ENCODE measurements at places on chromosomes 7 and 10. TPM values are rescaled to one million over a fixed set of nuclear protein-coding genes. Genes with fewer than 3 reads are reported as not detected.
A peak's percentile ranks its signal among the peaks of the same experiment; 100 is the strongest.

DNA sequence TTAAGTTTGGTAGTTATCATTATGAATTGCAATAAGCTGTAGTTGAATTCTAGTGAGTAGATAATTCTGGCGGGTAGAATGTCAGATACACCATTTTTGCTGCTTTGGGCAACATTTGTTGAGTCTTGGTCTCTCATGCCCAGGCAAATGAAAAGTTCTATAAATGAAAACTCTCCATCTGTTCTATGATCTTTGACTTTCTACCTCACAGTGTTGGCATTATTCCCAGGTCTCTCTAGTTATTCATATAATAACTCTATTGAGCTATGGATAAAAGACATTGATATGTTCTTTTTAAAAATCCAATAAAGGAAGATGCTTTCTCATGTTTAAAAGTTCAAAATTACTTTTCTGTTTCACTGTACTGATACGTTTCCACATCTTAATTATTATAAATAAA is 415.3 kb upstream of the SEMA3D start:
- no peak for DNase-seq

- DNase-seq, result peak; percentile 73
Observed at GRCh38 chr10:118720685-118721538, 33.9 kb downstream of the CACUL1 start.

GRCh38 chr7:19378345-19378714 is 233.1 kb upstream of the FERD3L start:
- DNase-seq, result no peak

DNA sequence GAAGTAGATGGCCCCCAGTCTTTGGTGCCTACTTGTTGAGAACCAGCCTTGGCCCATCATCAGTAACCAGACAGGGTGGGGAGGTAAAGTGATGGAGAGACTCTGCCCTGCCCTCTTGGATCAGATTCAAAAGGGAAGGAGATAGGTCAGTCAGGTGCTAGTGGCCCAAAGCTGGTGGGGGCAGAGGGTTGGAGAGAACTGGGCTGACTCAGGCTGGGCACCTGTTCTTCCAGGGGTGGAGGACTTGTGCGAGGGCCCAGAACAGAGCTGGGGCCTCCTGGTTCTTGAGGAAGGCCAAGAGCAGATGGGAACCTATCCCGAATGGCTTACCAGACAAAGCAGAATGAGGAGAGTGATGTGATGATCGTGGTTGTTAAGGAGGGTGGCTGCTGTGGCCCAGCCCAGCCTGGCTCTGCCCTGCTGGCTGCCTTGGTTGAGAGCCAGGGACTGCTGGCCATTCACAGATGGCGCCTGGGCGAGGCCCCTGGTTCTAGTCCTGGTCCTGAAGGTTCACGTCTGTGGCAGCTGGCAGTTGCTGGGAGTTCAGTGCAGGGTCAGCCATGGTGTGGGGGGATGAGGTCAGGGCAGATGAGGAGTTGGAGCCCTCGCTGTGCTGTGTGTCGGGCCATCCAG is 36.6 kb downstream of the PALD1 start:
- no peak for DNase-seq

- no peak for DNase-seq
Observed at GRCh38 chr7:139490130-139490529, 6.7 kb upstream of the KLRG2 start.

Gene SLC26A4
- total RNA-seq, result 0.76 TPM

DNA sequence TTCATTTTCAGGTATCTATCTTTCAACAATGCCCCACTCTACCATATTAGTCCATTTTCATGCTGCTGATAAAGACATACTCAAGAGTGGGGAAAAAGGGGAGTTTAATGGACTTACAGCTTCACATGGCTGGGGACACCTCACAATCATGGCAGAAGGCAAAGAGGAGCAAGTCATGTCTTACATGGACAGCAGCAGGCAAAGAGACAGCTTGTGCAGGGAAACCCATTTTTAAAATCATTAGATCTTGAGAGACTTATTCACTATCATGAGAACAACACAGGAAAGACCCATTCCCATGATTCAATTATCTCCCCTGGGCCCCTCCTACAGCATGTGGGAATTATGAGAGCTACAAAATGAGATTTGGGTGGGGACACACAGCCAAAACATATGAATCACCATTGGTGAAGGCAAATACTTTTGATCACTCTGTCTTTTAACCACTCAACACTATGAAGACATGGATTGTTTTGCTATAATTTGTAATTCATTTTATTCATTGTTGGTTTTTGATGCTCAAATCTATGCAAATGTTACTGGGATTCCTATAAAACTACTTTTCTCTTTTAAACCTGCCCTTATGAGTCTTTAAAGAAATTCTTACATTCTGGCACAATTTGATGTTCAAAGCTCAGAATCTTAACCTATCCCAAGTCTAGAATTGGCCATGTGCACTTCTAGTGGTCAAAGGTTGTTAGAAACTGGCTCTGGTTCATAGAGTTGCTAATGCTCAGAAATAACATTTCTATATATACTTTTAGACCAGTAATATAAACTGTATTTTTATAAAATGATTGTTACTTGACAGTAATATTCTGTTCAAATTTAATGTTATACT is 15.3 kb downstream of the AKR1C4 start:
- DNase-seq, result no peak

GRCh38 chr10:103114876-103115275 is 78.2 kb downstream of the NT5C2 start:
- DNase-seq, result no peak

DNA sequence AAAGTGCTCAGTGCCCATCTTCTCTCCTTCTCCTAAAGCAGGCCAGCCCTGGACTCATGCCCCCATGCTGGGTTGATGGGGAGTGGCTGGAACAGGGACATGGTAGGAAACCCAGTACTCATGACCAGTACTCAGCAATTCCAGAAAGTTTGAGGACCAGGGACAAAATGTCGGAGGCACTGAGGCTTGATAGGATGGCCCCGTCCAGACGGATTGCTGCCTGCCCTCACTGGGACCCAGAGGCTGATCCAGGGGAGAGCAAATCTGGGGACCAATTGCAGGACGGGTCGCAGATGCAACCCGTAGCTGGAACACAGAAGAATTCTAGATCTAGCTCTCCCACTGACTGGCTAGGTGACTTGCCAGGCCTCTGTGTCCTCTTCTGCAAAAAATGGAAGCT is 5.1 kb downstream of the ZCCHC24 start:
- DNase-seq, result no peak

Gene NPC1L1
- 2.0 TPM for total RNA-seq
